ENCODE measurements at places on chromosomes 1 and 21. TPM values are rescaled to one million over a fixed set of nuclear protein-coding genes. Genes with fewer than 3 reads are reported as not detected.

GPR89A gene
- 21.2 TPM for polyA plus RNA-seq

BATF3 gene
- polyA plus RNA-seq, result 0.42 TPM

SH2D1B gene
- polyA plus RNA-seq, result 0.23 TPM

- no peak overlapping the region for H3K4me3 ChIP-seq
- H3K4me1 ChIP-seq, result peaks cover 11% of the 10 kb centered on the region
- no peaks in the 10 kb centered on the region for H3K27me3 ChIP-seq
- no peak for DNase-seq
- H3K36me3 ChIP-seq, result no peaks in the 10 kb centered on the region
- no peak overlapping the region for H3K27ac ChIP-seq
Measured at GRCh38 chr1:11266268-11267074, 4.1 kb upstream of the MTOR start.

- H3K36me3 ChIP-seq, result no peaks in the 10 kb centered on the region
- H3K27ac ChIP-seq, result no peak overlapping the region
- no peaks in the 10 kb centered on the region for H3K4me1 ChIP-seq
- H3K4me3 ChIP-seq, result no peak overlapping the region
- H3K27me3 ChIP-seq, result no peaks in the 10 kb centered on the region
Measured at GRCh38 chr1:226601456-226601855, 52.9 kb downstream of the STUM start.

- no peaks in the 10 kb centered on the region for H3K36me3 ChIP-seq
- no peaks in the 10 kb centered on the region for H3K4me1 ChIP-seq
- H3K27me3 ChIP-seq, result peaks cover 2% of the 10 kb centered on the region
- H3K4me3 ChIP-seq, result no peak overlapping the region
Measured at GRCh38 chr1:47630346-47630745, 192.5 kb downstream of the FOXD2 start.

- no peak for DNase-seq
- H3K36me3 ChIP-seq, result no peaks in the 10 kb centered on the region
- no peak overlapping the region for H3K4me3 ChIP-seq
- no peaks in the 10 kb centered on the region for H3K4me1 ChIP-seq
- H3K27ac ChIP-seq, result no peak overlapping the region
Measured at GRCh38 chr21:37828556-37828955, 87.7 kb downstream of the KCNJ6 start.

DNA sequence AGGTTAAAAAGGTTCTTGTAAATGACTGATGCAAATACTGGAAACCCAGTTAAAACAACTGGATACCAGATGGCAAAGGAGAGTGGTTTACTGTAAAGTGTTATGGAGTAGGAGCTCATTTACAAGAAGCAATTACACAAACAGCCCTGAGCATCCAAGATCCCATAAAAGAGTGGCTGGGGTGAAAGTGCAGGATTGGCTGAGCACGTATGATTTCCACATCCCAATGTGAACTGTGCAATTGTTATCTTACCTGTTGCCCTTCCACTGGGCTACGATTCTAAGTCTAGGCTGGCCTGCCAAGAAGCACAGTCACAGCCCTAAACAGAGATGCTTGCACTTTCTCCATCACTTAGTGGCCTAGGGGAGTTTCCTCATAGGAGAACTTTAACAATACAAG lies 277.6 kb upstream of the RUNX1 start:
- H3K27ac ChIP-seq, result no peak overlapping the region
- H3K4me1 ChIP-seq, result no peaks in the 10 kb centered on the region

DNA sequence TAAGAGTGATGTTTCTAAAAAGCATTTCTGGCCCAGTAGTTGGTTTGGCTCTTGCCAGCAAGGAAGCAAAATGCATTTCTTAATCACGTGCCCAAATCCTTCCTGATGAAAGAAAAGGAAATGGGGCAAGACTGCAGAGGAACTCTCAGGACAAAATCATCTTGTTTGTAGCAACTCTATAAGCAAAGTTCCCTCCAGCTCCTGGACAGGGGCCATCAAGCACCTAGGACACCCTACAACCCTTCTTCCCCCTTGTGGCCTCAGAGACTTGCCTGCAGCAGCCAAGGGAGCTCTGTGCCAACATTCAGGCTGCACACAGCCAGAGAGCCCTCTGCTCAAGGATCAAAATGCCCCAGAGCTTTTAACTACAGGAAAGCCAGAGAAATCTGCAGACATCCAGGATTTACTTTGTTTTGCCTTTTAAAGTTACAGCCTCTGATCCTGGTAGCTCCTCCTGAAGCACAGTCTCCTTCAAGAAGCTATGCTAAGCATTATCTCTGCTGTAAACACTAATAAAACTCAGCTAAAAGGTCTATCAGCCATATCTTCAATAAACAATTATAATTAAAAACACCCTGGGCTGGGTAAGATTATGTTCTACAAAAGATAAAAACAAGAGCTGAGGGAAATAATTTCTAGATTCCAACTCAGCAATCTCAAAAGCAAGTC lies 105.0 kb downstream of the KIAA0319L start:
- H3K4me1 ChIP-seq, result peaks cover 26% of the 10 kb centered on the region
- no peak overlapping the region for H3K4me3 ChIP-seq
- peak overlapping the region; percentile 16 for H3K27ac ChIP-seq
- peaks cover 42% of the 10 kb centered on the region for H3K36me3 ChIP-seq
- H3K27me3 ChIP-seq, result no peaks in the 10 kb centered on the region

DNA sequence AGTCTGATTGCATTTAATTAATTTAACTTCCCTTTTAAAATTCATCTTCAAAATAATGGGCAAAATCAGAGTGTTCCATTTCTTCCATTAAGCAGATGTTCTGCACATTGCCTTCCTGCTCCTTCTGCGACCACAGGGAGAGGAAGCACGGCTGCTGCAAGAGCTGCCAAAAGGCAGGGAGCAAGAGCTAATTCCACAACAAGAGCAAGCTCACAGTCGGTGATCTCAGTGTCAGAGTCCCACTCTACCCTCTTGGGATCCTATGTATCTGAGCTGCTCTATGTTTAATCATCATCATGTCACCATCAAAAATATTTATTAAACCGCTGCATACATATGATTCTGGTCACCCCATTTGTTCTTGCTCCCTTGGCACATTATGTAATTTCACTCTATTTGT lies 255.3 kb upstream of the CAMK1G start:
- no peaks in the 10 kb centered on the region for H3K27me3 ChIP-seq
- no peak overlapping the region for H3K27ac ChIP-seq
- H3K4me3 ChIP-seq, result no peak overlapping the region
- no peaks in the 10 kb centered on the region for H3K4me1 ChIP-seq
- no peaks in the 10 kb centered on the region for H3K36me3 ChIP-seq

GRCh38 chr1:172851856-172852255 lies 193.0 kb downstream of the FASLG start:
- DNase-seq, result no peak
- H3K4me3 ChIP-seq, result no peak overlapping the region
- H3K4me1 ChIP-seq, result no peaks in the 10 kb centered on the region
- no peak overlapping the region for H3K27ac ChIP-seq
- no peaks in the 10 kb centered on the region for H3K36me3 ChIP-seq

GRCh38 chr1:3012456-3013291 lies 8.6 kb upstream of the ACTRT2 start:
- no peaks in the 10 kb centered on the region for H3K27me3 ChIP-seq
- no peaks in the 10 kb centered on the region for H3K4me1 ChIP-seq
- no peaks in the 10 kb centered on the region for H3K36me3 ChIP-seq
- DNase-seq, result peak; percentile 14
- no peak overlapping the region for H3K27ac ChIP-seq
- no peak overlapping the region for H3K4me3 ChIP-seq

DNA sequence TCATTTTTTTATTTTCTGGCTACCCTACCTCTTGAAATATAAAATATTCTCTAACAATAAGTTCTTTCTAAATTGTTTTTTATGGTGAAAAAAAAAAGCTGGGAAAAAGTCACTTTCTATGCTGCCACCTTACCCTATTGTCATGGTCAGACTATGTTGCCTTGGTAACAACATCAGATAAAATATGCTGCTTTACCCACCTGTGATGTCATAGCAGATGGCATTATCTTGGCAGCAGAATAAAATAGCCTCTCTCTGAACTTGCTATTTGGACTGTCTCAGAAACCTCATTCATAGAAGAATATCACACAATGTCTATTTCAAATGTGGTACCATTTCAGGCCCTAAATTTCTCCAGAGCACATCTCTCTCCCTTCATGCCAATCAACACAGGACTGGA lies 69.6 kb upstream of the SGIP1 start:
- H3K4me3 ChIP-seq, result no peak overlapping the region
- no peaks in the 10 kb centered on the region for H3K4me1 ChIP-seq
- H3K27ac ChIP-seq, result no peak overlapping the region
- no peaks in the 10 kb centered on the region for H3K36me3 ChIP-seq
- DNase-seq, result no peak
- H3K27me3 ChIP-seq, result no peaks in the 10 kb centered on the region

- no peaks in the 10 kb centered on the region for H3K36me3 ChIP-seq
- H3K4me3 ChIP-seq, result no peak overlapping the region
- no peak overlapping the region for H3K27ac ChIP-seq
- H3K27me3 ChIP-seq, result no peaks in the 10 kb centered on the region
Measured at GRCh38 chr1:100773444-100773843, 53.9 kb downstream of the VCAM1 start.

DNA sequence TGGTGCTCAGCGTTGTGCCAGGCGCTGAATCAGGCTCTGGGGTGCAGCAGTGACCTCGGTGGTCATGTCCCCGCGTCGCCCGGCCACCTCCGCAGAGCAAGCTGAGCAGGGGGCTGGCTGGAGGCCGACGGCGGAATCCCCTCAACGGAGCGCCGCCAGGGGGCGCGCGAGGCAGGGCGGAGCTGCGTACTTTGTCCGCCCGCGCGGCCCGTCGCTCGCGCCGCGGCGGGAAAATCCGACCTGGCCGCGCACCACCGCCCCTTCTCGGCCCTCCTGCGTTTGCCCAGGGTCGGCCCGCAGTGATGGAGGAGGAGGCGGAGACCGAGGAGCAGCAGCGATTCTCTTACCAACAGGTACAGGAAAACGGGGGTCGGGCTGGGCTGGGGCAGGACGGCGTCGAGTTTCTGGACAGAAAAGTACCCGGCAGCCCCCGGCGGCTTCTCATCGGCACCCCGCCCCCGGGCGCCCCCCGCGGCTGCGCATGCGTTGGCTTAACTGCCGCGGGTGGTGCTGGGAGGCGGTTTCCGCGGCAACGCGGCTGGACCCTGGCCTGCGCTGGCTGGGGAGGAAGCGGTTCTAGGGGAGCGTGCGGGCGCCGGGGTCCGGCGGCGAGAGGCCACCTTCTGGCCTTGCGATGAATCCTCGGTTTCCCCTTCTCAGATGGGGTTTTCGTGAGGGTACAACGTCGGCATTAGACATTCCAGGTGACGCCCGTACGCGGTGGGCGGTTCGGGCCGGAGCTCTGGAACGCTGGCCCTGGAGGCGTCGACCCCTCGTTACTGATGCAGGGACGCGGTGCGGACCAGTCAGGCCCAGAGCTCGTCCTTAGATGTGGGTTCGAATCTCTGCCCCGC lies at the start of gene CENPS:
Gene CENPS (plus strand): TSS at position 218 of the 854 bp plus-strand sequence. CDS start 85 bp downstream, at position 303.
- H3K4me1 ChIP-seq, result peaks cover 30% of the 10 kb centered on the region
- peak within 1 kb of the TSS; percentile 83 for H3K27ac ChIP-seq
- peak; percentile 77 for DNase-seq
- peak within 1 kb of the TSS; percentile 96 for H3K4me3 ChIP-seq
